NCI-H146 (cell line): ENCODE measurements at places on chromosomes 6 and 20.
A peak's percentile ranks its signal among the peaks of the same experiment; 100 is the strongest.

- DNase-seq, result no peak
Measured at GRCh38 chr6:15504040-15504495, 158.8 kb downstream of the DTNBP1 start.

DNA sequence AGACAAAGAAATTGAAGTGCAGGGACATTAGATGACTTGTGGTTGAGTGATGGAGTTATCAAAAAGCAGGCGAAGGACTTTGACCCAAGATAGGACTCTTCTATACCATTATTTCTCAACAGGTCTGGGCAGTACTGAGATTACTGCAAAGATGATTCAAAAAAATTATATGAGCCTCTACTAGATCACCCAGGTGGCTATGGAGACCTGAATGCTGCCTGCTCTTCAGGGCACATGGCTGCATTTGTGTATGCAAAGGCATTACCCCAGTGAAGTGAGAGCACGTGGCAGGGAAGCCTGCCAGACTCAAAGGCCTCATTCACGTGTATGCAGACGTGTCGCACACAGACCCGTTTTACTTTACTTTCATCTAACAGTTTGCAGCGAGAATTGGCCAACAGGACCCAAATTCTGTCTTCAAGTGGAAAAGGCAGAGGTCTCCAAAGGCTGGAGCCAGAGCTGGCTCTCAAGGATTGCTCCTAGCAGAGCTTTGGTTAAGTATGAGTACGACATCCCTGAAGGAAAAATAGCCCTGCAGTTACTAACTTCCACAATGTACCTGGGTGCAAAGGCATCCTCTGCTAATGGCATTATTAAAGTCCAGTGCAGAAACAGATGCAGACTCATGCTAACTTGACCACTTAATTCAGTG lies 113.8 kb upstream of the ARMC2 start:
- no peak for DNase-seq

DNA sequence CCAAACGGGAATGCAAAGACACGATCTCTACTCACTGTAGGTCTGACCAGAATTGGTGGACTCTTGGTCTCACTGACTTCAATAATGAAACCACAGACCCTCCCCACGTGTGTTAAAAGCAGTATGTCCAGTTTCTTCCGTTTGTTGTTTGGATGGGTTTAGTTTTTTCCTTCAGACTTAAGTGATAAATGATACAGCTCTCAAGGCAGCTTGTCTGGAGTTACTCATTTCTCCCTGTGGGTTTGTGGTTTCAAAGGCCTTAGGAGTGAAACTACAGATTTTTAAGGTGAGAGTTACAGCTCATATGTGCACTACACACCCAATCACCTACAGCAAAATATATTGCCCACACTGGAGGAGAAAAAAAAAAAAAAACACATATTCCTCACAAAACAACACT lies 86.7 kb upstream of the STMND1 start:
- no peak for DNase-seq

DNA sequence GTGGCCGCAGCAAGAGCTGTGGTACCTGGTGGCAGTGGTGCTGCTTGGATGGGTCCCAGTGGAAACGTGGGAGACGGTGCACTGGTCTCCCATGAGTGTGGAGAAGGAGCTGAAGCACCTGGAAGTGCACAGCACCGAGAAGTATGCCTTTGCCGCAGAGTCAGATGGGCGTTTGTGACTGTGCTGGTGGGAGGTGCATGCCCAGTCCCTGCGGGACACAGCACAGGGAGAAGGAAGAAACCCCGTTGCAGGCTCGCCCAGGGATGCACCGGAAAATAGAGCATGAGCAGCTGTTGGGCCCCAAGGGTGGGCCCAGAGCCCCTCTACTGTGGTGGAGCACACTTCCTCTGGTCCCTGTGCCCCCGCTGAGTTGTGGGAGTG lies 19.3 kb upstream of the RGS17 start:
- DNase-seq, result peak; percentile 91

DNA sequence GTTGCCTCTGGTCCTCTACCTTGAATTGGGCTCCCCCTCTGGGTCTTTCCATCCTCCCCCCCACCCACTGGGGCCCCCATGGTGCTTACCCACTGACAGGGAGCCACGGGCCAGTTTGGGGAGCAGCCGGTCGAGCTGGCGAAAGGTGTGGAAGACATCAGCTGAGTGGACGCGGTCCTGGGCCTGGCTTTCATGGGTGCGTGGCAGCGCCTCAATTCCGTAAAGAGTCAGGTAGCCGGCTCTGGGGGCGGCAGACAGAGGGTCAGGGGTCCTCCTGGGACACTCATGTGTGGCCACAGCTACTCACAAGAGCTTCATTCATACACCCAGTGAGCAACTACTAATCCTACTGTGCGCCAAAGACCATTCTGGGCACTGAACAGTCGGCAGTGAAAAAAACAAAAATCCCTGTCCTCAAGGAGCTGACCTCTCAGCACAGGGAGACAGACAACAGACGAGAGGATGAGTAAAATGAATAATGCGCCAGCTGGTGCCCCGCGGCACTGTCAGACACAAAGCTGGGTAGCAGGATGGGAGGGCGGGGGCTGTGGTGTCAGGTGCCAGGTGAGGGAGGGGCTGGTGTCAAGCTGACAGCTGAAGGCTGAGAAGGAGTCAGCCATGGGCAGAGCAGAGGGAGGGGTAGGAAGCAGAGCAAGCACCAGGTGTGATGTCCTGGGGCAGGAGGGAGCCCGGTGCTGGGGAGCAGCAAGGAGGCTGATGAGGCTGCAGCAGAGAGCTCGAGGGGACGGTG lies 28.3 kb downstream of the PTGIS start:
- DNase-seq, result peak; percentile 77

DNA sequence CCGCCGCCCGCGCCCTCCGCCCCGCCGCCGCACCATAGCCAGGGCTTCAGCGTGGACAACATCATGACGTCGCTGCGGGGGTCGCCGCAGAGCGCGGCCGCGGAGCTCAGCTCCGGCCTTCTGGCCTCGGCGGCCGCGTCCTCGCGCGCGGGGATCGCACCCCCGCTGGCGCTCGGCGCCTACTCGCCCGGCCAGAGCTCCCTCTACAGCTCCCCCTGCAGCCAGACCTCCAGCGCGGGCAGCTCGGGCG lies 1.5 kb downstream of the FOXC1 start:
- DNase-seq, result peak; percentile 59

DNA sequence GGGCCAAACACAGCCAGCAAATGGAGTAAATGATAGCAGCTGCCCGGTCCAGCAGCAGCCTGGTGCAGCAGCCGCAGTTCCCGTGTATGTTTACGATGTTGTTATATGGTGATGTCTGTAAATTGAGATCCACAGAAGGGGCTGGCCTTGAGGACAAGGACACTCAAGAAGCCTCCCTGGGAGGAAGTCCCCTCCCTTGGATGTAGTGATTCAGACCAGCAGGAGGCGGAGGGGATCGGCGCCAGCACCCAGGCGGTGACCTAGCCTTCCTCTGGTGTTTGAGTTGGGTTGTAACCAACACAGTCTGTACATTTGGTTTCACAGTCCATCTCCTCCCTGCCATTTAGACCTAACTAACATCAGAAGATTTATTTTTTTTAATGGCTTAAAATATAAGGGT lies 187.8 kb downstream of the SYNDIG1 start:
- DNase-seq, result no peak

DNA sequence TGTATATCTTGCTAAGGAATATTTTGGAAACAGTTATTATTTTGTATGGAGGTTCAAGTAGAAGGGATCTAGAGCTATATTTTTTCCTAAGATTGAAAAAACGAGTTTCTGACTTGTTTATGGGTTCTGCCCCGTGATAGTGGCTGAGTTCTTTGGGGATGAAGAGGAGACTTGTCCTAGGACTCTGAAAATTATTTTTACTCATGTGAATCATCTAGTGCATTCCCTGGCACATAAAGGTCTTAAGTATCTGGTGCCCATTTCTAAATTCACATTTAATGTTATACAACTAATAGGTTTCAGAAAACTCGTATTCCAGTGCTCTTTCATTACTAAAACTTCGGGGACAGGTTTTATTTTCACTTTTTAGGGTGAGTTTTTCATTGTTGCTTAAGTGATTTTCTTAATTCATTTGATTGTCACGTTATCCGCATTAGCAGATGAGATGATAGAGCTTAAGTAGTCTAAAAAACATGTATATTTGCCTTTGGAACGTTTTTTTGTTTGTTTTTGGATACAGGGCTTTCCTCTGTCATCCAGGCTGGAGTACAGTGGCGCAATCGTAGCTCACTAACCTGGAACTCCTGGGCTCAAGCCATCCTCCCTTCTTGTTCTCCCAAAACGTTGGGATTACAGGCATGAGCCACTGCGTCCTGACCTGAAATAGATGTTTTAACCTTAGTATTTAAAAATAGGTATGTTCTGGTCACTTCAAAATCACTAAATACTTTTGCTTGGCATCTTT lies 2.1 kb downstream of the NFYA start:
- no peak for DNase-seq

DNA sequence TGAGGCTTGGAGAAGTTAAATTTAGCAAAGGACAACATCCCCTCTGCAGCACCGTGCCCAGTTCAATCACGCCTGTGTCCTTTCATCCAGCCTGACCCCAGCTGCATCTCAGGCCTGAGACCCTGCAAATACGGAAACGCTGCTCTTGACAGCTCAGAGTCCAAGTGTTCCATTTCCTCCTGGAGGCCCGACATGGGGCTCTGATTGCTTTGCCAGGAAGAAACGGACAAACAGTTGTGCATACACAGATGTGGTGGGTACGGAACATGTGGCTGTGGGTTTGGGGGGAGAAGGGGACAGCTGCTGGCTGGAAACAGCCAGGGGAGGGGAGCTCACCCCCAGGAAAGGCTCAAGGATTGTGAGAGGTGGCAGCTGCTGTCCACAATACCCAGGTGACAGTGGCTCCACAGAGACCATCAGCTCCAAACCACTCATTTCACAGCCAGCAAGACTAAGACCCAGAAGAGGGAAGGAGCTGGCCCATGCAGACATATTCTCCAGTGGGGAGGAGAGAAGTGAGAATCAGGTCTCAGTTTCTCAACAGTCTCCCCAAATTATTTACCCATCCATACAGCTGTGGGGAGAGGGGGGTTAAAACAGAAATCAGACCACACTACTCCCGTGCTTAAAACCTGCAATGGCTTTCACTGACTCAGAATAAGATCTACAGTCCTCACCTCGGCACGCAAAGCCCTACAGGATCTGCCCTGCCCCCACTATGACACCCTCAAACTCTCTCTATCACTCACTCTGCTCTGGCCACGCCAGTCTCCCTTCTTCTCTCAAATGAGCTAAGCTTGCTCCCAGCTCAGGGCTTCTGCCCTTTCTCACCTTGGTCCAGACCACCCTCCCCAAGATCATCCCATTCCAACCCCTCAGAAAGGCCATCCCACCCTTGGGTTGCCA lies 89.1 kb downstream of the PREX1 start:
- no peak for DNase-seq

GRCh38 chr6:84258268-84258667 lies 30.8 kb upstream of the CEP162 start:
- no peak for DNase-seq

- no peak for DNase-seq
Measured at GRCh38 chr6:94133106-94133505, 713.7 kb upstream of the EPHA7 start.

DNA sequence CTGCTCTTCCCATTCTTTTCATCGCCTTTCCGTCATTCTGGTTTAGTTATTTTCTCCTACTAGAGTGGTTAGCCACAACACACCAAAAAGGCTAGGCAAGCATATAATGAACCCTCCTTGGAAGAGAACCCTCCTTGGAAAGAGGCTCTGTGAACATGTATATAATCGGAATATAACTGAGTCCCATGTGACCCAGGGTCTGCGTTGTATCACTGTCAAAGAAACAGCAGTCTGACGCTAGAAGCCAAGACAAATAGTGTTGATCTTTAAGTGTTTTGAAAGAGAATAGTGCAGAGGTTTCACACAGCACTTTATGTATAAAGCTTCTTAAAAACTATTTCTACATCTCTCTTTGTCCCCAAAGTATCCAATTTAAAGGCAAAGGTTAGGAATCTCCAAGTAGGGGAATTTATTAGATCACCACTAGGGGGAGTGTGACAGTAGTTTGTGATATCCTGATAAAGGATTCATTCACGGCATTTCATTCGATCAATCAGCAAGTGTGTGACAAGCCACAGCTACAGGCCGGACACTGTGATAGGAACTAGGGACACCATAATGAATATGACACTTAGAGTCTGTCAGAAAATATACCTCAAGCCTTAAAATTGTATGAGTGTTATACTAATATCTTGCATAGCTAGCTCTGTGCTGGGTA lies 395.3 kb downstream of the CD109 start:
- DNase-seq, result peak; percentile 36

DNA sequence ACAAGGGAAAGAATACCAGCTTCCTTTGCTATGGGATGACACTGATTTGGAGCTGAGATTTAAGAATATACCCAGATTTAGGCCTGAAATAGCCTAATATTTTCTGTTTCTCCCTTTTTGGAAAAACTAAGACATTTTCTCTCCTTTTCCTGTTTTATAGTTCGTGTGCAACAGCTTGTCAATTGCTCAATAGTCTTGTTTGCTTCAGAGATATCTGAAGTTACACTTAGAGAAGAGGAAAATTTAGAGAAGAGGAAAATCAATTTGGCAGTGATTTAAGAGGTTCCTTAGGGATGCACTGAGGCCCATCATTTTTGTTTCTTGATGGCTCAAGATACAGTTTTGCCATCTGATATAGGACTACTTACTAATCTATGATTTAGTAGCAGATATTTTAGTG lies 398.6 kb downstream of the RFPL4B start:
- no peak for DNase-seq

DNA sequence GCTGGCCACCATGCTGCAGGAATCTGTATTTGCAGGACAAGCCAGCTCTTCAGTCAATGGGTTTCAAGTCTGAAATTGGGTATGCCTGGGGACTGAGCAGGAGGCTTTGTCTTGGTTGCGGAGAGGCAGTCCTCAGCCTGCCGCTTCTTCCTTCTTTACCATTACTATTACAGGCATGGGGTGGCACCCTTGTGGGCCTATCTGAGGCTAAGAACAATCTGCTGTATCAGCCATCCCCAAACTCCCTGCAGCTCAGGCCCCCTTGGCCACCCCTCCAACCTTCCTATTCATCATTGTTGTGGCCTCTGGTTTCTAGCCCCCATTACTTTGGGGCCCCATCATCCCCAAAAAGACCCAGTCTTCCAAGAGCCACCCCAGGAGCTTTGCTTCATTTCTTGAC lies 289.2 kb upstream of the FOXQ1 start:
- no peak for DNase-seq

DNA sequence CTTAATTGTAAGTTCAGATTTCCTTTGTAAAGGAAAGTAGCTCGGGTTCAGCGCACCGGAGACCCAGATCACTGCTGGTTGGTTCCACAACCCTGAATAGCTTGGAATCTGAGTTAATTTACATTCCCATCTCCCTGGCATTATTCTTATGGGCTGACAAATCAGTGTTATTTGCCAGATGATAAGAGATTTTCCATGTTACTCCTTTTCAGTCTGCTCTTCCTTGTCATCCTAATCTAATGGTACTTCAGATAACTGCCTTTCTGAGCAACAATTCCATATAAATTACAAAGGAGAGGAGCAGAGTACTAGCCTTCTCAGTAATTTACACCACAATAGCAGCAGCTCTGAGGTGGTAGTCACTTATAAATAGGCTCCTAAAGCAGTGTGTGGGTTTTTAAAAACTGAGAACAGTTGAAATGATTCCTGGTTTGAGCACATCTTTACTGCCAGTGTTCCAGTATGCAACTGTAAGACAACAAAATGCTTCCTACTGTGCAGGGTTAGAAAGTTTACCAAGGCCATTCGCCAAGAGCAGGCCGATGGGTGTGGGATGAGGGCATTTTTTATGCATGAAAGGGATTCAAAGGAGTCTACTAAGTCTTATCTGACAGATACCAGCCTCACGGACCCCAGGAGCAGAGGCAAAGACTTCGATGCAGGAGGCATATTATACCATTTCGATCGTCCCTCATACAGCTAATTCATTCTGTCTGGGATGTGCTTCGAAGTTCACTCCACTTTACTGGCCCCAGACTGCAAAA lies 89.7 kb downstream of the NDUFAF5 start:
- DNase-seq, result no peak

GRCh38 chr6:168514216-168514615 lies 73.2 kb downstream of the SMOC2 start:
- peak; percentile 16 for DNase-seq
